CD14-positive monocyte (primary cell): ENCODE measurements at places on chromosomes 4 and X.

GRCh38 chr4:74996996-74997395, 64.1 kb downstream of the PARM1 start:
- no peak overlapping the region for H3K27ac ChIP-seq
- H3K4me3 ChIP-seq = no peak overlapping the region
- DNase-seq = no peak
- H3K4me1 ChIP-seq = no peaks in the 10 kb centered on the region
- H3K27me3 ChIP-seq = no peaks in the 10 kb centered on the region

- H3K36me3 ChIP-seq = no peaks in the 10 kb centered on the region
- H3K4me1 ChIP-seq = peaks cover 12% of the 10 kb centered on the region
- H3K27me3 ChIP-seq = peaks cover 46% of the 10 kb centered on the region
- H3K27ac ChIP-seq = no peak overlapping the region
- no peak overlapping the region for H3K4me3 ChIP-seq
Observed at GRCh38 chrX:16138108-16138427, 14.7 kb downstream of the GRPR start.

DNA sequence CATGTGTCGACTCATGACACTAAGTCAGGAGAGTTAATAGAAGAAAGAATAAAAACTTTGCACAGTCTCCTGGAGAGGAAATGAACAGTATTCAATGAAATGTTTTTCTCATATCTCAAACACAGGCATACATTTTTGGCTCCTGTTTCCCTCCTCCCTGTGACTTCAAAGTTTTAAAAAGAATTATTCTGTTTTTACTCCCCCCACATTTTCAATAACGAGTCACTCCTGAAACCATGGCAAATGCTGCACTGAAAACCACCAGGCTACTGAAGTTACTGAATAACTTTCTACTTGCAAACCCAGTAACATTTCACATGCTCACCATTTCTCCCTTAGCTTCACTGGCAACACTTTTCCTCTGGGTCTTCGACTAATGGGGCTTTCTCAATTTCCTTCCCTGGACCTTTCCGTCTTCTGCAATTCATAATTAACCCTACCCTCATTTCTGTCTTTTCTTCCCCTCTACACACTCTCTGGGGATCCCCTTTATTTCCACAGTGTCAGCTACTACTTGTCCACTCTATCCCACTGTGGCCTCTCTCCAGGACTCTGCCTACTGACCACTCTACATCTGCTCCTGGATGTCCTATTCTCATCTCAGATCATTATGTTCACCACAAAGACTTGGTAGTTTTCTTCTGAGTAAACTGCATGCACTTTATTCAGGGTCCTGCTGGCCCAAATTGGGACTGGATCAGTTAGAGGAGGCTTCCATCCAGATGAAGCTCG, 225.8 kb upstream of the ETNPPL start:
- no peak overlapping the region for H3K27ac ChIP-seq
- no peak overlapping the region for H3K4me3 ChIP-seq
- DNase-seq = no peak
- no peaks in the 10 kb centered on the region for H3K27me3 ChIP-seq
- H3K4me1 ChIP-seq = no peaks in the 10 kb centered on the region

DNA sequence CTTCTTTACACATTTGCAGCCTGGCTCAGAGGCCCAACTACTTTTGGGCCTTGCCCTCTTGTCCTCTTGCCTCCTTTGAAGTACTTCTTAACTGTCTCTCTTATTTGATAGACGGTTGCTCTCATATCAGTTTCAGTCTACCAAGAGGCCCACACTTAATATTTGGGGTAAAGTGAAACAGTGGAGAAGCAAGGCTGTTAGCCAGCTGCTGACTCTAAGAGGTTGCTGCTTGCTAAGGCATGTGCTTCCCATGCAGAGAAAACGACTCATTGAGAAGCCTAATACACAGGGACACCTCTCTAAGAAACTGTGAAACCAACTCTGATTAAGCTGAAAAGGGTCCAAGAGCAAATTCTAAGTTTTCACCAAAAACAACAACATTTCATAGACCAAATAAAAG, 94.6 kb downstream of the PPP3CA start:
- H3K27ac ChIP-seq = no peak overlapping the region
- H3K27me3 ChIP-seq = no peaks in the 10 kb centered on the region
- no peak overlapping the region for H3K4me3 ChIP-seq
- no peaks in the 10 kb centered on the region for H3K36me3 ChIP-seq

DNA sequence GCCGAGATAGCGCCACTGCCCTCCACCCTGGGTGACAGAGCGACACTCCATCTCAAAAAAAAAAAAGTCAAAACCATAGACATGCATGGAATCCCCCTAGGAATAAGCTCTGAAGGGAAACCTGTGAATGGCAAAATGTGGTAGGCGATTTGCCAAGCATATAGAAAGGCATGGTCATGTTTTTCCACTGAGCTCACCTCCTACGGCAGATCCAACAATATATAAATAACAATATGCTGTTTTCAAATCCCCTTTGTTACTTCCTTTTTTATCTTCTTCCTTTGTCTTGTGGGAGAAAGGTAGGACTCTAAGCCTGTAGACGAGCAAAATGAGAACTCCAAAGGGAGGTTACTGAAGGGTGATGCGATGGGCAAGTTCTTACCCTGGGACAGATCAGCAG, 219.0 kb downstream of the PALLD start:
- DNase-seq = no peak
- H3K27ac ChIP-seq = no peak overlapping the region
- H3K27me3 ChIP-seq = no peaks in the 10 kb centered on the region
- peaks cover 22% of the 10 kb centered on the region for H3K4me1 ChIP-seq
- H3K36me3 ChIP-seq = no peaks in the 10 kb centered on the region
